Cerebellum (tissue), 4 donors: ENCODE measurements at places on chromosomes 3 and 15. TPM values are rescaled to one million over a fixed set of nuclear protein-coding genes. Genes with fewer than 3 reads are reported as not detected.

The SCAMP5 gene
- total RNA-seq = 49.6 TPM

The CYP1A1 gene
- total RNA-seq = 0.18 TPM

The ALS2CL gene
- 3.2 TPM for total RNA-seq

The VGLL3 gene
- 2.5 TPM for total RNA-seq

The STRA6 gene
- total RNA-seq = 12.6 TPM

The LRTM1 gene
- not detected for total RNA-seq

The CHP1 gene
- total RNA-seq = 26.5 TPM

The TRIM71 gene
- 6.1 TPM for total RNA-seq

The CEP97 gene
- total RNA-seq = 45.5 TPM

The IQCH gene
- 9.3 TPM for total RNA-seq

The SPSB4 gene
- 12.7 TPM for total RNA-seq

The NTRK3 gene
- 91.4 TPM for total RNA-seq

The PPP2R3A gene
- total RNA-seq = 31.2 TPM

The RASGRF1 gene
- total RNA-seq = 16.9 TPM

The C2CD4A gene
- 0.73 TPM for total RNA-seq
